ENCODE measurements at places on chromosomes 5 and 9. TPM values are rescaled to one million over a fixed set of nuclear protein-coding genes. Genes with fewer than 3 reads are reported as not detected.

Gene PDE8B
- total RNA-seq: 5.9 TPM

GRCh38 chr9:15725953-15726352 is 173.1 kb downstream of the CCDC171 start:
- H3K4me3 ChIP-seq: no peak overlapping the region
- H3K27me3 ChIP-seq: no peaks in the 10 kb centered on the region
- no peak for DNase-seq
- no peaks in the 10 kb centered on the region for H3K36me3 ChIP-seq
- no peak overlapping the region for H3K27ac ChIP-seq

DNA sequence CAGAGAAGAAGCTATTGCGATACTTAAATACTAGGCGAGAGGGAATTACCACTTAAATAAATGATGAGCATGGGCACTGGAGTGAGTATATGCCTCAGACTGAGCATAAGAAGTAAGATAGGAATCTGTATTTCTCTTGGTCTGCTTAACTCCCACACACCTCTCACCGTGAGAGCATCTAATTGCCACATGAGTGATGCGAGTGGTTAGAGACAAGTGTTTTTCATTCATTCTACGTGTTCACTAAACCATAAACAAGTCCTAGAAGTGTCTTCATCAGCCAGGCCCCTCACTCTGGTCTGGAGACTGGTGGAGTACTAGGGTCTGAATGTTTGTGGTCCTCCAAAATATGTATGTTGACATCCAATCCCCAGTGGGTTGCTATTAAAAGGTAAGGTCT is 150.2 kb upstream of the SLC12A2 start:
- no peaks in the 10 kb centered on the region for H3K36me3 ChIP-seq
- no peaks in the 10 kb centered on the region for H3K4me1 ChIP-seq
- DNase-seq: no peak

DNA sequence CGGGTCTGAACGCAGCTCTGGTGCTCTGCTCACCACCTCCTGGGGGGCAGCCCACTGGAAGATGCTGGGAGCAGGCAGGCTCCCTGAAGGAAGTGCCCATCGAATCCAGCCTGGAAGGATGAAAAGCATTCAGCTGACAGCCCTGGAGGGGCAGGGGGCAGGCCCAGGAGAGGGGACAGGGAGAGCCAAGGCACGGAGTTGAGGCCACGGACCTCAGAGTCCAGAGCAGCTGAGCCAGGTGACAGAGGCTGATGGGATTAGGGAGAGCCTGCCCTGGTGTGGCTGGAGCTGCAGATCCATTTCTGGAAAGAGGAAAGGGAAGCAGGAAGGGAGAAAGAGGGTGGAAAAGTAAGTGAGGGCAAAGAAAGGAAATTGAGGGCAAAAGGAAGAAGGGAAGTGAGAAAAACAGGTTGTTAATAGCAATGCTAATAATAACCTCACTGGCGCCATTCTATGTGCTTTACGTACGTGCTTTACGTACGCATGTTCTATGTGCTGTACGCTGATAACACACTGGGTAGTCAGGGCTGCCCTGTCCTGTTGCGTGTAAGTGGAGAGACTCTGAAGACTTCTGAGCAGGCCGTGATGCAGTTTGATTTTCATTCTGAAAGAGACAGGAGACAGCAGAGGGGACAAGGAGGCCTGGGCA is 52.6 kb downstream of the LMX1B start:
- H3K27ac ChIP-seq: no peak overlapping the region
- no peaks in the 10 kb centered on the region for H3K36me3 ChIP-seq
- no peak for DNase-seq
- peaks cover 6% of the 10 kb centered on the region for H3K4me1 ChIP-seq
- no peaks in the 10 kb centered on the region for H3K27me3 ChIP-seq
- H3K4me3 ChIP-seq: no peak overlapping the region

GRCh38 chr9:137924761-137925369 is 47.3 kb downstream of the CACNA1B start:
- H3K27me3 ChIP-seq: no peaks in the 10 kb centered on the region
- no peak overlapping the region for H3K27ac ChIP-seq
- H3K36me3 ChIP-seq: no peaks in the 10 kb centered on the region

DNA sequence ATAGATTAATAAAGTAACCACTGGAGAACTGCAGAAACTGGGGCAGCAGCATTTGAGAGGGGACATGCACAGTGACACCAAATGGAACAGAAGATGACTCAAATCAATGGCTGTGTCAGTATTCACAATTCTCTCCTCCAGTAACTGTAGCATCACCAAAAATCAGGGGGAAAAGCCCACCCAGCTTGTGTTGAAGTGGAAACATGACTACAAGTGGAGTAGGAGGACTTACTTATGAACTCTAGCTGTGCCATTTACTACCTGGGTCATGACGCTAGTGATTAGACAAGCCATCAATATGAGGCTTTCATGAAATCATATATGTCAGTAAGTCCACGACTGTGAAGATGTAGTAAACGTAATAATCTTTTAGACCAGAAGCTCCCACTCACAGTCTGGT is 199.8 kb upstream of the PTGER4 start:
- no peak for DNase-seq
- H3K4me1 ChIP-seq: no peaks in the 10 kb centered on the region
- H3K27me3 ChIP-seq: no peaks in the 10 kb centered on the region
- H3K36me3 ChIP-seq: no peaks in the 10 kb centered on the region
- no peak overlapping the region for H3K27ac ChIP-seq

GRCh38 chr5:113319256-113320053 is 115.3 kb downstream of the TSSK1B start:
- no peak overlapping the region for H3K4me3 ChIP-seq
- no peak overlapping the region for H3K27ac ChIP-seq
- no peaks in the 10 kb centered on the region for H3K4me1 ChIP-seq
- no peak for DNase-seq
- no peaks in the 10 kb centered on the region for H3K36me3 ChIP-seq
